ENCODE measurements at places on chromosomes 16 and 17. TPM values are rescaled to one million over a fixed set of nuclear protein-coding genes. Genes with fewer than 3 reads are reported as not detected.

- DNase-seq, result no peak
These were observed 18.8 kb downstream of the HSD11B2 start for GRCh38 chr16:67449739-67450138.

CLEC18A gene
- total RNA-seq, result 0.36 TPM

GP1BA gene
- total RNA-seq, result not detected

MTSS2 gene
- total RNA-seq, result 4.4 TPM

- DNase-seq, result peak; percentile 4
These were observed 70.0 kb upstream of the PMFBP1 start for GRCh38 chr16:72241930-72242329.

- peak; percentile 27 for DNase-seq
These were observed 696 bp upstream of the PSMC5 start for GRCh38 chr17:63826468-63827001.

- no peak for DNase-seq
These were observed 3.0 kb upstream of the TMEM204 start for GRCh38 chr16:1530349-1530882.

DNA sequence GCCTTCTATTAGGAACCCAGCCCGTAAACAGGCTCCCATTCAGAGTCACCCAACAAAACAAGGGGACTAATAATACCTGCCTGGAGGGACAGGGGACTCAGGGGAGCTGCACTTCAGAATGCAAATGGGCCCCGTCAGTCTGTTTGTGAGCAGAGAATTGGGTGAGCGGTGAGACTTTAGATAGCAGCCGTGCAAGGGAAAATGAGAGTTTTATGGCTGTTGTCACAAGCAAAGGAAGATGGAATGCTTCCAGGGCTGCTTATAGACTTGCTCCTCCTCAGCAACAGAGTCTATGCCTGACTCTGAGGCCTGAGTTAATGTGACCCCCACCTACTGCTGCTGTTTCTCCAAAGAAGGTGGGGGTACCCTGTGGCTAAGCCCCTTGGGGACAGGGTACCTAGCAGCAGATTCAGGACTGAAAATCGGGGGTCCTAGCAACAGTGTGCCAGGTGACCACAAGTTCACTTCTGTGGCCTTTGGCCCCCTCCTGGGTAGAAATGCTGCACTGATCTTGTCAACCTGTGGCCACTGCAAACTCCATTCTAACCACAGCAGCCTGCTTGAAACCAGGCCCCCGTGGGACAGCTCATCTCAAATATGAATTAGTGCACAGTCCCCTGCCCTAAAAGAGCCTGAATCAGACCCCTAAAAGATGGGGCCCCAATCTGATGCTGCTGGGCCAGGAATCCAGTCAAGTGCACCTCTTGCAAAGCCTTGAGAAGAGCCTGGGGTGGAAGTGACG is 126.4 kb downstream of the C16orf78 start:
- no peak for DNase-seq

ZNF778 gene
- total RNA-seq, result 6.2 TPM

TMEM98 gene
- total RNA-seq, result not detected

DNA sequence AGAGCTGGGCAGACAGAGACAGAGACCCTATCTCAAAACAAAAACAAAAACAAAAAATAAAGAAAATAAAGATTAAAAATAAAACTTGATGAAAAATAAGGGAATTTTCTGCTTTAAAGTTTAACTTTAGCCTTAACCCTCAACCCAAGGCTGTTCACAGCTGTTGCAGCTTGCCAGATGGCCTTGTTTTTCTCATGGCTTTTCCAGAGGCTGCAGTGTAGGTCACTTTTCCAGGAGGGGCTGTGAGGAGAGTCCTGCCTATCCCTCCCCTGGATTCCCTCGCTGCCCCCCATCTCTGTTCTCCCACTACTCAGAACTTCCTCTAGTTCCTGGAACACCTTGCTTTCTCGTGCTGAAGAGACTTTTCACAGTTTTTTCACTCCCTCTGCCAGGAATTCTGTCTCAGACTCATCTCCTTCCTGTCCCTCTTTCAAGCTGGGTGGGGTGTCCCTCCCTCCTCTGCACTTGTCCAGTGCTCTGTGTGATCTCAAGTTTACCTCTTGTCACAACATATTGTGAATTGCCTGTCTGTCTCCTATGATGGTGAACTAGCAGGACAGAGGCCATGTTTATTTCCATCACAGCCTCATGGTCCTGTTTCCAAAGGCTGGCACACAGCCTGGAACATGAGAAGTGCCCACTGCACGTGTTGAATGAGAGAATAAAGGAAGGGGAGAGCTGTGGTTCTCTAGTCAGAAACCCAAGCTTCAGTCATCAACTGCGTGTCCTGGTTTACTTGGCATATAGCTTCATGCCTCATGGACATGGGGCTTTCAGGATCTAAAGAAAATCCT is 69.9 kb upstream of the MSI2 start:
- no peak for DNase-seq

TNP2 gene
- not detected for total RNA-seq

GRCh38 chr17:40333781-40334448 is 24.9 kb downstream of the RARA start:
- DNase-seq, result no peak

DNA sequence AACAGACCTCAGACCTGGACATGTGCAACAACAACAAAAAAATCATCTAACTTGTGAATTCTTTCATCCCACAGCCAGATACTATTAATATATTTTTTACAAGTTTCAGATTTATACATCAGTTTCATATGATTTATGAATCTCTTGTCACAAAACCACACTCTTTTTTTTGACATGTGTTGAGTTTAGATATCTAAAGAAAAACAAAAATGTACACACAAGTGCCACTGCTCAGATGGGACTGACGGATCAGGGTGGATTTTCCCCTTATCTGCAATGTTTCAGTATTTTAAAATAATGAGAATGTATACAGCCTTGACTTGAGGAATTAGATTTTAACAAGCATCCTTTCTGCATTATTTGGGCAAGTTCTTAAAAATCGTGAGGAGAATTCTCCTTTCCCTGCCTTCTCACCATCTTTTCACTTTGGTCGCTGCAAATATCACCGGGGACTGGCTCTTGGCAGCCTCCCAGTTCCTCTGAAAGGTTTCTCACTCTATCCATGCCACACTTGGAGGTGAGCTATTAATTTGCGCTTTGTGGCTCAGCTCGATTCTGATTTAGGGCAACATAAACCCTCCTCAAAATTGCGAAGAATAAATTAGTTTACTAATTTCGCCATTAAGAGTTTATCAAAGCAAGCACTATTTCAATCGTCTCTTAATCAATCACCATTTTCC is 225.7 kb downstream of the XYLT1 start:
- DNase-seq, result no peak

GRCh38 chr17:38980490-38981217 is 13.5 kb upstream of the FBXO47 start:
- no peak for DNase-seq

MLST8 gene
- total RNA-seq, result 70.0 TPM

CDK5R1 gene
- total RNA-seq, result 10.2 TPM

TAT gene
- not detected for total RNA-seq

GRCh38 chr17:48510761-48511604 is 19.8 kb downstream of the HOXB1 start:
- peak; percentile 48 for DNase-seq

DNA sequence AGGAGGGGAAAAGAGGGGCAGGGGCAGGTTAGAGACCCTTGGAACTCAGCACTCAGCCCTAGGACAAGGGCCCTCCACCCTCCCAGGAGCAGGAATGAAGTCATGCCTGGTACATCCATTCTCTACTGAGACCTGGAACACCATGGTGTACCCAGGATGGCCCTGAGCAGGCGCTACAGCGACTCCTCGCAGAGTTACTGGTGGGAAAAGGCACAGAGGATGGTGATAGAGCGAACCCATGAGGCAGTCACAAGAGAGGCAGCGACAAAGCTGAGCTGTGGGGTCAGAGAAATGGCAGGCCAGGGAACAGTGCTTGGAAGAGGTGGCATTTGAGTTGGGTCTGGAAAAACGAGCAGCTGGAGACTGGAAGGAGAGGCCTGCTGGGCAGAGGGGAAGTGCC is 37.5 kb downstream of the SRCIN1 start:
- no peak for DNase-seq

CDK5RAP3 gene
- total RNA-seq, result 161 TPM

DNA sequence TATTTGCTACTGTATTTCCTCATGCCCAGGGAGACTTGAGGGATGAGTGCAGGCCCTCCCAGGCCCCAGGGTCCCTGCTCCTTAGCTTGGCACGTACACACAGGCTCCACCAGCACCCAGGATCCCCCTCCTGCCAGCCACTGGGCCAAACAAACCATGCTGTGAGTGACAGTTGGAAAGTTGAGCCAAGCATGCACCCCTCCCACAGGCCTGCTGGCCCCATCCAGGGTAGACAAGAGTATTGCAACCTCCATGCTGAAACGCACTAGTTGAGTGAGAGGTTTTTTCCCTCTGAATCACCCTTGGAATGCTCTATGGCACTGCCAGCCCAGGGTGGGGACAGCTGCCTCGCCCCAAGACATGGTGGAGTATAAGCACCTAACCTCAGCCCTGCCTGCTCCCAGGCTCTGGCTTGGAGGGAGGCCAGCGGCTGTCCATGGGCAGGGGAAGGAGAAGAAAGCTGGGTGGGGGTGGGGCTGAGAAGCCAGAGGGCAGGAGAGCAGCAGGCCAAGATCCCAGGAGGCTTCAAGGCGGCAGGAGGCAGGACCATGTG is 49.6 kb downstream of the PITPNM3 start:
- DNase-seq, result no peak

SDR42E2 gene
- total RNA-seq, result 0.14 TPM

GUCY2D gene
- total RNA-seq, result not detected

DNA sequence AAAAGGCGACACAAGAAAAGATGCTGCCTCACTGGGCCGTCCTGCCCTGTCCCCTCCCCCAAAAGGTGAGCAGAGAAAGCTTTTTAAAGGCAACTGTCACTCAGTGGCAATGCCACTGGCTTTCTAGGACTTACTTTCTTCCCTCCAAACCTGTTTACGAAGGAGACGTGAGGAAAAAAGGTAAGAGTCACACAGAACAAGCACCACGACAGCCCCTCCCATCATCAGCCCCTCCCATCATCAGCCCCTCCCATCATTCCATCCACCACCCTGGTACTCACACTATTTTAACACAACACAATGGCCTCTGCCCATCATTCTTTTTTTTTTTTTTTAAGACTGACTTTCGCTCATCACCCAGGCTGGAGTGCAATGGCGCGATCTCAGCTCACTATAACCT is 77.1 kb downstream of the NXN start:
- DNase-seq, result no peak

CTRB1 gene
- not detected for total RNA-seq

- no peak for DNase-seq
These were observed 19.5 kb downstream of the CBX4 start for GRCh38 chr17:79819534-79820276.

DNA sequence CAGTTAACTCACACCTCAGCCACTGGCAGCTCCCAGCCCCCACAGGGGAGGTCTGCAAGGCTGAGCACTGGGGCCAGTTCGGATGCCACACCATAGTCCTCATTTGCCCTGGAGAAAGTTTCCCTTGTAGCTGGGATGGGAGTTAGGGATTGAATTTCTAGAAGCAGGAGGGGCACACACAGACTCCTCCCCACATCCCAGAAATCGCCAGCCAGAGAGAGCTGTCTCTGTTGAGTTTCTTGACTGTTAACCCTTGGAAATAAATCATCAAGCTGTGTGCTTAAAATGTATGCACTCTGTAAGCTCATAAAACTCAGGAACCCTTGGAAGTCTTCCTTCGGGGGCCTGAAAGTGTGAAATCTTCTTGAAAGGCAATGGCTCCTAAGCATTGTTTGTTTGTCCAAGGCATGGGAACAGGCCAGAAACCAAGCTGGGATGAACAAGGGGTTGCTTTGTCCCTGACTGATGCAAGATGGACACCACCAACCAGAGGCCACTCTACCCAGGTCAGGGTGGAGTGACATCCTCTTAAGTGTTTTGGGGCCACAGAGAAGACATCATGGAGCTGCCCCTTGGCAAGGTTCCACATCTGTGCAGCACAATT is 394 bp upstream of the PRM3 start:
- DNase-seq, result no peak

DNA sequence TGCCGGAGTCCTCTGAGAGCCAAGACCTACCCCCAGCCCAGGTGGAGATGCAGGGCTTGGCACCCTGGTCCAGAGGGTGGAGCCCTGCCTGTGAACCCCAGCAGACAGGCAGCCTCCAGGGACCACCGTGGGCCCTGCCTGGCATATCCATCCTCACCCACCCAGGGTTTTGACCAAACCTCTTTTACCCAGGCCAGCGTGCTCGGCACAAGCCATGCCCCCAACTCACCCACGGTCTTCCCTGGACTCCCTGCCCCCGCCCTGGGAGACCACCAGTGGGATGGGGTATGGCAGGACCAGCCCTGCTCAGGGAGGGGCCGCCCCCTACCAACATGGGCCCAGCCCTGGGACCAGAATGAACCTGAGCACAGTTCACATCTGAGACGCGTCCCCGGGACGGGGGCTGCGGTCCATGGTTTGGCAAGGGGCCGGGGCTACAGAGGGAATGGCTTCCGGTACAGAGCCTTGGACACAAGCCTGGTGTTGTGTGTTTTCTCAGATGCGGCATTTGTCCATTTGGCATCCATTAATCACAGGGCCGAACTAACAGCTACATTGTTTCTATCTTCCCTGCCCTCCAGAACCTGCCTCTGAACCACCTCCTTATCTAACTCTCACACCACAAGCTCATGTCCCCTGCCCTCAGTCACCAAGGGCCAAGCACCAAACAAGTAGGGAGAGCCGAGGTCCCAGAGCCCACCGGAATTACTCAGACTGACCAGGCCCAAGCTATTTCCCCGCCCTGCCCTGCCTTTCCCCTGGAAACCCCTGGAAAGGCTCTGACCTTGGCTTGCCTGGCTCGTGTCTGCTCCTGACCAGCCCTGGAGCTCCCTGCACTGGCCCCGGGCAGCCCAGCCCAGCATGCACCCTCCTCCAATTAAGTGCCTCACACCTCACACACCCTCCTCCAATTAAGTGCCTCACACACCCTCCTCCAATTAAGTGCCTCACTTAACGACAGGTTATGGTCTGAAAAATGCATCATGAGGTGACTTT is 14.1 kb downstream of the HS3ST6 start:
- no peak for DNase-seq

PRDM7 gene
- not detected for total RNA-seq

DNA sequence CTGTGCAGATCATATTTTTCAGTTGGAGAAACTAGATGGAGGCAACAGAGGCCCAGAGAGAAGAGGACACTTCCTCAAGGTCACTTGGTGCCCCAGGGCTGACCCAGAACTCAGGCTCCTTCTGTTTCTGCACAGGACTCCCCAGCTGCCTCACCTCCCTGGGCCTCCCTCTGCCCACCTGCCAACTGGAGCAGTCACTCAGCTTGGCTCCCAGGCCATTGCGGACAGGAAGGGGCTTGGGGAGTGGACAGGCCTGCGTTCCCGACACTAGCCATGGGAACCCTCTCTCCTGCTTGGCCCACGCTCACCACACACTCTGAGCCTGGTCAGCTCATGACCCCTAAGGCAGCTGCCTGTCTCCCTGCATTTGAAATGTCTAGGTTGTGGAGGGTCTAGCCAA is 78.1 kb upstream of the BRD7 start:
- no peak for DNase-seq

- DNase-seq, result no peak
These were observed 104.6 kb downstream of the OR1D5 start for GRCh38 chr17:2958706-2959222.
